ENCODE measurements at places on chromosomes 3 and 15.

GRCh38 chr3:77171026-77171425 is 131.1 kb downstream of the ROBO2 start:
- no peak for DNase-seq

DNA sequence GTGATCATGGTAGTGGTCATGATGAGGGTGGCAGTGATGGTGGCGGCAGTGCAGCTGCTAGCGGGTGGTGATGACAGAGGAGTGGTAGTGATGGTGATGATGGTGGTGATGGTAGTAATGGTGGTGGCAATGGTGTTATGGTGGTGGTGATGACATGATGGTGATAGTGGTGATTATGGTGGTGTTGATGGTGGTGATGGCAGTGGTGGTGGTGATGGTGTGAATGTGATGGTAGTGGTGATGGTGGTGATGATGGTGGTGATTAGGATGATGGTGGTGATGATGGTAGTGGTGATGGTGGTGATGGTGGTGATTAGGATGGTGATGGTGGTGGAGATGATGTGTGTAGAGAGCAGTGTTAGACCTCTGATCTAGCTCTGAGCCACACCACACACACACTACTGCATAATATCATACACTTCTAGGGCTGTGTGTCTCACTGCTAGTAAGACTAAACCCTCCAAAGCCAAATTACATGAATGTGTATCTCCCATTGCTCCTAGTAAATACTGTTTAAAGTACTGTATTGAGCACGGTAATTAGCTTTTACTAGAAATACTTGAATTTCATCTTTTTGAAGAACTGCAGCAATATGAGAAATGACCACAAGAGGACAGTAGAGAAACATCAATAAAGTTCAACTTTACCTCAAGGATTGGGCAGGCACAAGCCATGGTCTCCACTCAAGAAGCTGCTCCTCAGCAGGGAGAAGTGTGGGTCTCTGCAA is 28.8 kb downstream of the TMED3 start:
- peak; percentile 42 for DNase-seq

DNA sequence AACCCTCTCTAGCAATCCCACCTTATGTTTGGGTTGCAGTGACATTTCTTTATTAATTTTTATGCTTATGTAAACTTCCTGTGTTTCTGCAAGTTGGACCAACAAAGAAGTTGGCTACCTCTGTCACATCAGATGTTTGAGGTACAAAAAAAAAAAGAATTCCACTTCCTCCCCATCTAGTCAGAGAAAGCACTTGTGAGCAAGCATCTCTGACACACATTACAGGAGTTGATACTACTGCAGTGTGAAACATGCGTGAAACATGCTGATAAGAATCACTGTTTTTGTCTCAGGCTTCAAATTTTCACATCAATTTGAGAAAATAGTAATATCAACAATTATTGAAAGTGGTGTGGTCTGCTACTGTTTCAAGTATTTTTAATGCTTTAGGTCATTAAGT is 1.3 kb downstream of the SCAANT1 start:
- peak; percentile 14 for DNase-seq

DNA sequence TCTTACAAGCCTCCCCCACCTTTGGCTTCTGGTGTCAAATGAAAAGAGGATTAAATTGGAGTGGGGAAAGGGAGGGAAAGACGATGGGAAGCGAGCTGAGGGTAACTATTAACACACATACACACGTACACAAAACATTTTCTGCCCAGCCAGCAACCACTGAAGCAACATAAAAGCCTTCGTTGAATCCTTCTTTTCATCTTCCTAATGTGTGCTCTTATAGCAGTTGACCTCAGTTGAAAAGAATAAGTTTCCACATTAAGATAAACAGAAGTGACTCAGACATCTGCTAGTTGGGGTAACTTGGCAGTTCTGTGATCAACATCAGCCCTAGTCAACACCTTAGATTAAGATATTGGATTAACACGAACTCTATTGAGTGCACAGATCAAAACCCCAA is 558.5 kb downstream of the MECOM start:
- DNase-seq, result peak; percentile 90
